ENCODE measurements at places on chromosomes 3 and 15. TPM values are rescaled to one million over a fixed set of nuclear protein-coding genes. Genes with fewer than 3 reads are reported as not detected.

The C3orf85 gene
- total RNA-seq = 18.8 TPM

The FBXO40 gene
- not detected for total RNA-seq

DNA sequence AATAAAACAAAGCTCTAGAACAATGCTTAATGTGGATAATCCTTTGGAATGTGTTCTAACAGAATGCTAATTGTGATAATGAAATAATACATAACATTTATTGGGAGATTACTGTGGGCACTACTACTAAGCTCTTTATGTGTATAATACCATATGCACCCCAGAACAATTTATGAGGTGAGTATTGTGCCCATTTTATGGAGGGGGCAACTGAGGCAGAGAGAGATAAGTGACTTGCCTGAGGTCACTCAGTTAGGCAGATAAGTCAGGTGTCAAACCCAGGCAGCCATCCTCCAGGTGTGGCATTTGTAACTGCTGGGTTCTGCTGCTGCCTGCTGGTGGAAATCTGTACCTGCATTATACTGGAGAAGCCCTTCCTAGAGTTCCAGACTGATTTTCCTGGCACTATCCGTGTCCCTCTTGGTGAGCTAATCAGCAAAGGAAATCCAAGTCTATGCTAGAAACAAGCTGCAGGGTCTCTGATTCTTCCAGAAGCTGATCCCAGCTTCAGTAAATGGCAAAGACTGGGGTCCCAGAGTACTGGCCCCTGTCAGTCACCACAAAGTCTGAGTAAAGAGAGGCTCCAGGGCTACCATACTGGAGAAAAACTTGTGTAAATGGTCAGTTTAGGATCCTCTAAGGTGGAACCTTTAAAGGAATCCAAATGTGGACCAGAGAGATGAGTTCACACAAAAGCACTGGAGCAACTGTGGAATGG is 22.6 kb upstream of the RBP1 start:
- H3K27me3 ChIP-seq = no peaks in the 10 kb centered on the region
- DNase-seq = peak; percentile 41
- H3K27ac ChIP-seq = no peak overlapping the region
- H3K36me3 ChIP-seq = no peaks in the 10 kb centered on the region
- no peak overlapping the region for H3K4me3 ChIP-seq

GRCh38 chr3:159821110-159821509 is 167.5 kb upstream of the IL12A start:
- no peaks in the 10 kb centered on the region for H3K4me1 ChIP-seq
- no peaks in the 10 kb centered on the region for H3K27me3 ChIP-seq
- no peak for DNase-seq
- no peak overlapping the region for H3K27ac ChIP-seq

DNA sequence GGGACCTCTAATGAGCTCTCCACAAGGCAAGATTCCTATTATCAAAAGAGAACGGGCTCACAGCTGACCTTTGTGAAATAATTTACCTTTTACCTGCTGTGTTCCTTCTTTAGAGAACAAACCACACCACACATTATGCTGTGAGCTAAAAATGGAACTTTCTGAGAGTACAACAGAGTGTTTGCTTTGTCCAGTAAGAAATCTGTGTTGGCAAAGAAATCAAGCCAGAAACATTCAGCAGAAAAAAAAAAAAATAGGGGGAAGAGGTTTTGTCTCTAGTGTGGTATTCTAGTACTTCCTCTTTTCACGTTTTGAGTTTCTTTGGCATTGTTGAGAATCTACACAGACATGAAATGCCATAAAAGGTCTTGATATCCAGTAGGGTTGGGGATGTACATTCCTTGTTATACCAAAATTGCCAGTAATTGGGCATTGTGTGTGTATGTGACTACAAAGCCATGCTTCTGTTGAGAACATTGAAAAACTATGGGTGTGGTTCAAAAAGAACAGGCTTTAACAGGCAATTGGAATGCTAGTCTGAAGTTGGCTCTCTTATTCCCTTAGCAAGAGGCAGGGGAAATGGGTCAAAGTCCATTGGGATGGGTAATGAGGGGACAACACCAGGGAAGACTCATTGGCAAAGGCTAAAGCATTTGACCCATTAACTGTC is 273.5 kb downstream of the NEK10 start:
- no peaks in the 10 kb centered on the region for H3K27me3 ChIP-seq
- no peaks in the 10 kb centered on the region for H3K36me3 ChIP-seq
- H3K4me1 ChIP-seq = no peaks in the 10 kb centered on the region
- no peak for DNase-seq
